ENCODE measurements at places on chromosomes 7 and 10.

DNA sequence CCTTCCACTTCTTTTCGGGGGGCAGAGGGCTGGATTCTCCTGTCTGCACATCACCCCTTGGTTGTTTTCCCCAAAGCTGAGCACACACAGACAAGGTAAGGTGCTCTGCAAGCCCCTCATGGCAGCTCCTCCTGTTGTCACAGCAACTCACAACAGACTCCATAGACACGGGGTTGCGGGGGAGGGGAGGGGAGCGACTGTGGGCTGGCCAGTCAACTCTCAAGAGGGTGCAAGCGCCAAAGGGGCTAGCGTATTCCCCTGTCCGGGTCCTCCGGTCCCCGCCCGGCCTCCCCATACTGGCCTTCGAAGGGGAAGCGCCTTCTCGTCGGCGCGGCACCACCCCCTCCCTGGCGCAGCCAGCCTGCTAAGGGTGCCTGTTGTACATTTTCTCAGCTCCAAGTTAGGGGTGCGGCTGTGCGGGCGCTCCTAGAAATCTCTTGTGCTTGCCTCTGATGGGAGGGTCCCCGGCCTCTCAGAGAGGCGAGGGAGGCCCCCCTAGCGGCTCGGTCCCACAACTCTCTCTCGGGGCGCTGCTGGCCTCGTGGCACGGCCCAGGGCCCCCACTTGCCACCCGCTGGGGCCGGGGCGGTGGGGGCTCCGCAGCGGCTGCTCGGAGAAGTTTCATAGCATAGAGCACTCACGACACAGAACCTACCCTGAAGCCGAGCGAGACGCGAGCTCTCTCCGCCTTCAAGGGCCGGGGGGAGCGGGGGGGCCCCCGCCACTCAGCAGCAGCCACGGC, 498 bp downstream of the RHOBTB1 start:
- peak; percentile 56 for DNase-seq

GRCh38 chr7:100585511-100586265, at the start of gene LRCH4:
TSS of gene LRCH4 (minus strand) at chr7:100586129. CDS start at chr7:100586100, 29 bp downstream.
- DNase-seq: no peak

- DNase-seq: peak; percentile 62
These were observed 40.8 kb downstream of the RBM20 start for GRCh38 chr10:110684800-110685446.

- peak; percentile 8 for DNase-seq
These were observed 77.0 kb upstream of the NMT2 start for GRCh38 chr10:15245530-15245929.

DNA sequence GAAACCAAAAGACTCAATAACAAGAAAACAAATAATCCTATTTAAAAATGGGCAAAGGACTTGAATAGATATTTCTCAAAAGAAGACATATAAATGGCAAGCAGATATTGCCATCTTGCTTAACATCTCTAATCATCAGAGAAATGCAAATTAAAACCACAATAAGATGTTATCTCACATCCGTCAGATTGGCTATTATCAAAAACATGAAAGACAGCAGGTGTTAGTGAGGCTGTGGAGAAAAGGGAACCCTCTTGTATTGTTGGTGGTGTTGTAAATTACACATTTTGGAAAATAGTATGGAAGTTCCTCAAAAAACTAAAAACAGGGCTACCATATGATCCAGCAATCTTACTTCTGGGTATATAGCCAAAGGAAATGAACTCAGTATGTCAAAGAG, 25.7 kb downstream of the OPALIN start:
- no peak for DNase-seq

DNA sequence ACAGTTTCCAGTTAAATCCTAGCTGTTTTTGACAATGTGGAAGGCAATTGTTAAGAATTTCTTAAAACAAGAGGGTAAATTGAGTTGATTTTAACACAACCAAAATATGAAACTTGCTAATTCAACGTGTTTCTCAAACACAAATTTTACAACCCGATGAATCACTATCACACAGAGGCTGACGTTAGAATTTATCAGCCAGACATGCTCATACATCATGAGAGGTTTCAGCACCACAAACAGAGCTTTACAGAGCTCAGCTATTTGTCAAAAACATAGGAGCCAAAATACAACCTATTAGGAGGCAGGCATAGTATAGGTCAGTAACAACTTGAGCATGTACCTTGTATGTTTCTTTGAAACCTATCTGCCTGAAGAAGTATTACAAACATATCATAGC, 36.1 kb downstream of the LRRN3 start:
- peak; percentile 42 for DNase-seq

GRCh38 chr10:94150541-94151184, 156.9 kb downstream of the PLCE1 start:
- DNase-seq: no peak

DNA sequence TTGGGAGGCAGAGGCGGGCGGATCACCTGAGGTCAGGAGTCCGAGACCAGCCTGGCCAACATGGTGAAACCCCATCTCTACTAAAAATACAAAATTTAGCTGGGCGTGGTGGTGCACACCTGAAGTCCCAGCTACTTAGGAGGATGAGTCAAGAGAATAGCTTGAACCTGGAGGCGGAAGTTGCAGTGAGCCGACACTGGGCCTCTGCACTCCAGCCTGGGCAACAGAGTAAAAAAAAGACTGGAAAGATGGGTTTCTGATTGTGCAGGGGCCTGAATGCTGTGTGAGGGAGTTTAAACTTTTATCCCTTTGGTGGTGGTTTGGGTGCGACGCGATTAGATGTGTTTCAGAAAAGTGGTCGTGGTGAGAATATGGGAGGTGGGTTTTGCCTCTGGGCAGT, 1.8 kb downstream of the CHST12 start:
- DNase-seq: no peak
